ENCODE measurements at places on chromosomes 3 and 15.

DNA sequence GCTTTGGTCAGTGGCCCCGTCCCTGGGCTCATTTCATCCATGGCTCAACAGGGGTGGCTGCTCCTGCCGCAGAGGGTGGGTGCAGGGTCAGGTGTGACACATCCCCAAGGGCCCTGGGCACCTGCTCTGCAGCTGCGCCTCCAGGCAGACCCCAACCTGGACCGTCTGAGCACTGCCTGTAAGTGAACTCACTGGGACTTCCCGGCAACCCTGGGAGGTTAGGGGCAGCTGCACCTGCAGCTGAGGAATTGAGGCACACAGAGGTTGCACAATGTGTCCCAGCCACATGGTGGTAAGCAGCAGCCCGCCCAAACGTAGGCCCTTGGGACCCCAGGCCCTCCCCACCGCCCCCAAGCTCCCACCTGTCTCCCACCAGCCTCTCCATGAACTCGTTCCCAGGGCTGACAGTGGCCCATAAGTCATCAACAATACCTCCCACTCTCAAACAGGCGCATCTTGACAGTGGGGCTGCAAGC lies 55.1 kb downstream of the PLXNA1 start:
- DNase-seq = no peak

- DNase-seq = no peak
These were observed 187.1 kb downstream of the RAP2B start for GRCh38 chr3:153349108-153349499.

DNA sequence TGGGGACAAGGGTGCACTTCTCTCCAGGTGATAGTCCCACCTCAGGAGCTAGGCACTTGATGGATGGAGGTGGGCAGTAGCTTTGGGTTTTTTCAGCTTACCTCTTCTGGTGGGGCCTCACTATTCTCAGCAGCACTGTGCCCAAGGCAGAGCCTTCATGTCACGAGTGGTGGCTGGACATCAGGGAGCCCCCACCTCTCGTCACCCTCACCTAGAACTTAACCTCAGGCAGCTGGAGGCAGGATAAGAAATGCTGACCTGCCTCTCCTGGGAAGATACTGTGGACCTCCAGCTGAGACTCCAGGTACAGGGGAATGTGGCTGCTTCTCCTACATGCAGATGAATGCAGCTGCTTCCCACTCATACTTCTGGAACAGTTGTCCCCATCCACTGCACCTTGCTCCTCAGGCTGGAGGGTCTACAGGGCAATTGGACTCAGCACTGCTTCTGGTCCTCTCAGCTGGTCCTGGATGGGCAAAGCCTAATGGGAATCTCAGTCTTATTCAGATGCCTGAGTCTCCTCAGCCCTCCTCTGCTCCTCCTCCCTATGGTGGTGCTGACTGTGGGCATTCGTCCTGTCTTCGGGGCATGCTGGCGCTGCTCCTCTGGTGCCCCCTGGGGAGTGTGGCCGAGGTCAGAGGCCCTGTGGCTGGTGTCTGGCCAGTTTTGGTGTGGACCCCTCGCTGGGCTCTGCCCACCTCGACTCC lies 129.9 kb downstream of the KLF13 start:
- no peak for DNase-seq

DNA sequence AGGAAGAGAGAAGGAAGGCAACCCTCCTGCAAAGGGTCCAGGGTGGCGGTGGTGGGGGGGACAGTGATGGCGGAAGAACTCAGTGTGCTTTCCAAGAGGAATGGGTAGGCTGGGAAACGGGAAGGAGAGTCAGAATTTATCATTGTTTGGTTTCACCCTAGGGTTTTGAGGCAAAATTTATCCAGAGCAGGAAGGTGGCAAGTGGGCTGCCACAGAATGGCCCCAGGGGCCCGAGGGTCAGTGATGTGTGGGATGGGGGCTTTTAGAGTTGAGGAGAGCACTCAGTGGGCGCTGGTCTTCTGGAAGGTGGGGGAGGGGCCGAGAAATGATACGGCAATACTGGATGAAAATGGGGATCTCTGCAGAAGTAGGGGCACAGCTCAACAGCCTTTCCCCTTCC lies 581 bp downstream of the FAM131A start:
- DNase-seq = no peak

GRCh38 chr3:60594025-60594424 lies 657.2 kb downstream of the FHIT start:
- no peak for DNase-seq

DNA sequence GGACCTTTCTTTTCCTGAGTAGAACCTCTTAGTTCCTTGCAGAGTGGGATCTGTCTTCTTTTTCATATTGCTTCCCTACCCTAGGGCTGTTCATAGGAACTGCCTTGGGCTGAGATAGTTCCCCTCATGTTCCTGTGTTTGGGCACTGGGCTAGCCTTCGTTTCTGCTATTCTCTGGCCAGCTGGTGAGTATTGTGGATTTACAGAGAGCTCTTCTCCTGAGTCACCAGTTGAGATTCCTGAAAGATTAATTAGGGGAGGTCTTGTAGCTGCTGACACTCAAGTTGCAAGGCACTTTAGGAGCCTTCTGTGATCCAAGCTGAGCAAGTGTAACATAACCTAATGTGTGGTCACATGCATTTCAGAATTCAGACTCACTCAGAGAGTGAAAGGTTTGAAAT lies 30.7 kb downstream of the CHD2 start:
- DNase-seq = no peak

DNA sequence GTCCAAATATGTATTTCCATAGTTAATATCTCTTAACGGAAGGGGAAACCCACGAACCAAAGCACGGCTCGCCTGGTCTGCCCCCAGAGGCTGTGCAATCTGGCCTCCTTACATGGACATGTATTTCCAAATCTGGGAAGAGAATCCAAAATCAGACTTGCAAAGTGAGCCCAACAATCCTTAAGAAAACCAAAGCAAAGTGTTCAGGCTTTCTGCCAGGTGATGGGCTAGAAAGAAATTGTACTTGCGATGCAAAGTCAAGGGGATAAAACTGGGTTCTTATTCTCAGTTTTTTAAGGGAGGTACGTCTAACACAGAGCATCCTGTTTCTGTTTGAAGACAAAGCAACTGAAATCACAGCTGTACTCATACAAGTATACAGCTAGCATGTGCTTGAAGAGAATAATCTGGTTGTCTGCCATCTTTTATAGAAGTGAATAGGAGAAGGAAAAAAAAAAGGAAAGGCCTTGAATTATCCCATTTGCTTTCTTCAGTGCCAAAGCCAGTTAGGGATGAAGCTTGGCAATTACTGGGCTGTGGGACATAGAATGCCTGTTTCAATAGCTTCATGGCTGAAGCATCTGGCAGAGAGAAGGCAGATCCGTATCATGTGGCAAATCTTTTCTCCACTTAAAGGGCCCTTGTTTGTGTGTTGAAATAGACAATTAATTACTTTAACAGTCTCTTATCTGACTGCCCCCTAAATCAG lies 48.4 kb downstream of the LRIG1 start:
- no peak for DNase-seq

DNA sequence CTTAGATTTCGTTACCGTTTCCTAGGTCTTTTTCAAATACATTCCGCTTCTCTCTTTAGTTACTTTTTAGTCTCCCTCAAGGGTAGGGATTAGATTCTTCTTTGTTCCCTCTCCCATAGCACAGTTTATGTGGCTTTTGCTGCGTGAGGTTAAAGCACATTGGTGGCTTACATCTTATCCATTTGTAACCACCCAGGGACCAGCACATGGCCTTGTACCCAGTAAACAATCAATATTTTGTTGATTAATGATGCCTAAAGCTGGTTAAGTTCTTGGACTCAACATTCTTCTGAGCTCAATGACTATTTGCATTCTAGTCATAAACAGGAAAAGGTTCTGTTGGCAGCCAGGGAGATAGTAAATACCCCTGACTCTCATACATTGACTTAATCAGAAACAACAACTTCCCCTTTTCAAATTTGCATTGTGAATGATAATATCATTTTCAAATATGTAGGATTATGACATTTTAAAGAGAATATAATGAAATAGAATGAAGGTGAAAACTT lies 60.2 kb downstream of the CACNA1D start:
- no peak for DNase-seq

DNA sequence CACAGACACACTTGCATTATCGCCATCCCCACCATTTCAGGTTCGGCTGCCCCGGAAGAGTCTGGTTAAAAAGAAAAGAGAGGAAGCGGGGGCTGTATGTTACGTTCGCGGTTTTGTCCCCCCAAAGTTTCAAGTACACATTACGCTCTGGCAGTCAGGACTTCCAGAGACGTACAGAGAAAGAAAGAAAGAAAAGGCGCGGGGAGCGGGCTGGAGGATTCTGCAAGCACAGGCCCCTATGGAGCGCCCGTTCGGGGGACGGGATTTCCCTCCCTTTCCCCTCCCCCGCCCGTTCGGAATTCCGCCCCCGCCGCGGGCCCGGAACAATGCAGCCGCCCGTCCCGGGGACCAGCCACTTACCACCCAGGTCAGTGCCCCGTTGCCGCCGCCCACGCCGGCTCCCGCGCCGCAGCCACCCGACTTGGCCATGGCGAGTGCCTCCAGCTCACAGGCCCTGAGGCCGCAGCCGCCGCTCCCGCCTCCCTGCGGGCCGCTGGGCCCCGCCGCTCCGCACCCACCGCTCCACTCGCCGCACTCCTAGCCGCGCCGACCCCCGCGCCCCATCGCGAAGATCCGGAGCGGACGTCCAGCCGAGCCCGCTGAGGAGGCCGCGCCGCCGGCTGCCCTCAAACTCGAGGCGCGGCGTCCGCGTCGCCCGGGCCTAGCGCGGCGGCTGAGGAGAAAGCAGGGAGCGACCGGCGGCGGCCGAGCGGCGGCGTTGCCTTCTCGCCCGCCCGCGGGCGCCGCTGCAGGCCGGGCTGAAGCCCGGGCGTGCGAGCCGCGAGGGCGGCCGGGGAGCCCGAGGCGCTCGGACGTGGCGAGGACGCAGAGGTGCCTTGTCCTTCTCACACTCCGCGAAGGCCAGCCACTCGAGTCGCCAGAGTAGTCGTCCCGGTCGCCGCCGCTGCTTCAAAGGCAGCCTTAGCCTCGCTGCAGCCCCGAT lies 567 bp downstream of the TOP2B start:
- no peak for DNase-seq

GRCh38 chr3:186540221-186540834 lies 3.9 kb downstream of the CRYGS start:
- peak; percentile 57 for DNase-seq

DNA sequence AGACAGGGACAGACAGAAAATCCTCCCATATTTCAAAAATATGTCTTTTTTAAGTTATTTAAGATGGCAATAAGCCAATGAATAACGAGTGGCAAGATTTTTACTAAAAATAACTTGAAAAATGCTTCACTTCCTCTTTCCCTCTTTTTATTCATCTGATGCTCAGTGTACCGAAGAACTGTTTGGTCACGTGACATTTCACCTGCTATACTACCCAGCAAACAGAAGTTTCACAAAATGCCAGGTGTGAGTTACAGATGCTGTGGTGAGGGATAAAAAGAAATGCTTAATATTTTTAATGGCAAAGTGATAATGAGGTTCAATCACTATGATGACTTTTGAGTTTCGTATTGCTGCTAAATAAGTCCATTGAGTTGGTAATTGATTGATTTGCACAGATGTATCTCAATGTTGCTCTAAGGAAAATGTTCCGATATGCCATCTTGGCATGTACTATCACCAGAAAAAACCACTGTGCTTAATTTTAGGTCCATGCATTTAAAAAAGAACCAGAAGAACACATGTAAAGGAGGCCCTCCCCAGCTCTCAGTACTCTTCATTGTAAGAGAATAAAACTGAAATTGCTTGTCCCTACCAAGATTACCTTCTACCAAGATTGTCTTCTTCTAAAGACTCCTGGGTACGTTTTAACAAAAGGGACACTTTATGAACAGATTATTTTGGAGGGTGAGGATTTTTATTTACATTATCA lies 26.0 kb upstream of the SEC62 start:
- DNase-seq = no peak

GRCh38 chr15:26804063-26804804 lies 31.4 kb upstream of the GABRB3 start:
- DNase-seq = no peak

DNA sequence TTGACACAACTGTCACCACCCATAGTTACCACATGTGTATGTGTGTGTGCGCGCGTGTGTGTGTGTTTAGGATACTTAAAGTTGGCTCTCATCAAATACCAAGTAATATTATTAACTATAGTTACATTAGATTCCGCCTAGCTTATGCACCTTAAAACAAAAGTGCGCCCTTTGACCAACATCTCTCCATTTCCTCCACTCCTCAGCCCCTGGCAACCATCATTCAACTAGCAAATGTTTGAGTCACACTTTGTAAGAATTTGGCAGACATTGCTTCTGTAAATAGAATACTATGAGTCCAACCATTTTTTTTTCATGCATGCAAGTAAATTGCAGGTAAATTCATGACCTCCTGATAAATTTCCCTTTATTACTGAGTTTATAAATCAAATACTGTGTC lies 169.3 kb downstream of the GBE1 start:
- no peak for DNase-seq

GRCh38 chr15:44489464-44489863 lies 47.5 kb upstream of the EIF3J start:
- DNase-seq = no peak

- no peak for DNase-seq
These were observed 125.6 kb upstream of the CRBN start for GRCh38 chr3:3305084-3305483.

DNA sequence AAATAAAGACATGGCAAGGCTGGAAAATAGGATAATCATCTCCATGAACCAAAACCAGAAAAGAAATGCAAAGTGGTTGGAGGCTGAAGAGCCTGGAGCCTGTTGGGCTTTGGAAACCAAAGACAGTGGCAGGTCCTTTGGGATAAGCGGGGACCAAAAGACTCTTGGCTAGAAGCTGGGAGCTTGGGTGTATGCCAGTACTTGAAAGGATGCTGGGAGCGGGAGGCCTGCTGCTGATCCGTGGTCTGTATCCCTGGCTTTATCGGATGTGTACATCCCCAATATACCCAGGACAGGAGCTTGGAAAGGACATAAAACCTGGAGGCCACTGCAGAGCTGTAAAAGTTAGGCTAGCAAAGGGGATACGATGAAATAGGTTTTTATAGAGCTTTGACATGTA lies 1.3 kb upstream of the CHRNB4 start:
- DNase-seq = no peak

- no peak for DNase-seq
These were observed 267.6 kb upstream of the MDFIC2 start for GRCh38 chr3:70580021-70580420.

DNA sequence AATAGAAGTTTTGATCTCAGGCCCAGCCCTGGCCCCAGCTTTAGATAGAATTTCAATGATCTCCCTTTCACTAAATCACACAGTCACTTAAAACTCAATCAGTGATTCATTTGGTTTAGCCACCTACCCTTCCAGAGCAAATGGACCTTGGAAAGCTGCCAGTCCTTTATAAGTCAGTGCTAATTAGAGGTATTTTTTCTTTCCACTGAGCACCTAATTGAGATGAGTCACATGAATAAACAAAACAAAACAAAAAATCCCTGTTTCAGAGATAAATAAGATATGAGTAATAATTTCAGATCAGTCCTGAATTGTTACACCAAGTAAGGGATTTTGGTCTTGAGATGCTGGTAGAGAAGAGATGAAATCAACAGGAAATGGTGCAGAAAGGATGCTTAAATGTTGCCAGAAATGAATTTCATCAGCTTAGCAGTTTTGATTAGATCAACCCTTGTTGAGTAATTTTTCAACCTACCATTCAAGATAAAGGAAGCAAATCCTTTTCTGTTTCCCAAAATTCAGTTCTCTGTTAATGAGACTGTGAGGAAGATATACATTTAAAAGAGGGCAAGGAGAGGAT lies 352.0 kb upstream of the COL8A1 start:
- DNase-seq = no peak
